ENCODE measurements at places on chromosomes 6 and 20. TPM values are rescaled to one million over a fixed set of nuclear protein-coding genes. Genes with fewer than 3 reads are reported as not detected.
A peak's percentile ranks its signal among the peaks of the same experiment; 100 is the strongest.

The PRL gene
- total RNA-seq: not detected

The SIM1 gene
- total RNA-seq: not detected

DNA sequence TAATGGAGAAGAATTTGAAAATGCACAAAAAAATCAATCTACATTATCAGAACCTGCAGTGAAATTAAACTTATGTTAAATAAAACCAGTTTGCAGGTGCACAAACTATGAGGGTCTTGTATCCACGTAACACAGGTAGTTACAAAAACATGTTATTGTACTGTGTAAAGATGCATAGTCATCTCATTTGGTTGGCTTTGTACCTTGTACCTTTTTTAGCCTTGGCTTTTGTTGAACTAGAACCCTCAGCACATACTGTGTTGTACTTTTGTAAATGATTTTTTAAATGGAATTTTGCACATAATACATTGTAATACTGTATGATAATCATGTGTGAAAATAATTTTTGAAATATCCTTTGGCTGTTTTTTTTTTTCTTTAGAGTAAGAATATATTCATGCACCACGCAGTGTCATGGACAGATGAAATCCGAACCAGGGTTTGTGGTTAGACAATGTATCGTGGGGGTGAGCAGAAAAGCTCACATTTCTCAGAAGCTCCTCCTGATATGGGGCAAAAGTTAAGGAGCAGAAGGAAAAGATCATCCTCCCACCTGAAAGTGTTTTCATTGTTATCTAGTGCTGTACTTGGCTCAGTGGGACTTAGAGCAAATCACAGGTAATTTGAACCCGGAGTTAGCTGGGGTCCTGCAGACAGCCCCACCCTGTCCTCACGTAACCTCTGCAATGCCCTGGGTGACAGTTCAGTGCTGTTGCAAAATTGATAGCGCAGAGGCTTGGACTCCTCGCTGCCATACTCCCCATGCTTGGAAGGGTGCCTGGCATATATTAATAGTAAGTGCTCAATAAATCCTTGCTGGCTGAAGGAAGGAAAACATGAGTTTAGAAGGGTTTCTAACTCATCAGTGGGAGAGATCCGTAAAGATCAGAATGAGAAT, 14.8 kb upstream of the NAA20 start:
- DNase-seq: no peak

The VNN1 gene
- total RNA-seq: 1.1 TPM

- no peak for DNase-seq
Observed at GRCh38 chr6:163381118-163381756, 33.3 kb upstream of the QKI start.

The DUSP15 gene
- total RNA-seq: 5.1 TPM

- no peak for DNase-seq
Observed at GRCh38 chr6:147075381-147075780, 128.8 kb upstream of the STXBP5 start.

- DNase-seq: no peak
Observed at GRCh38 chr6:38168699-38169098, 349.2 kb downstream of the ZFAND3 start.

GRCh38 chr6:35722121-35722761, 14.6 kb upstream of the ARMC12 start:
- DNase-seq: peak; percentile 71

The DBNDD2 gene
- total RNA-seq: 362 TPM

- no peak for DNase-seq
Observed at GRCh38 chr6:149907317-149907716, 9.4 kb upstream of the RAET1E start.

DNA sequence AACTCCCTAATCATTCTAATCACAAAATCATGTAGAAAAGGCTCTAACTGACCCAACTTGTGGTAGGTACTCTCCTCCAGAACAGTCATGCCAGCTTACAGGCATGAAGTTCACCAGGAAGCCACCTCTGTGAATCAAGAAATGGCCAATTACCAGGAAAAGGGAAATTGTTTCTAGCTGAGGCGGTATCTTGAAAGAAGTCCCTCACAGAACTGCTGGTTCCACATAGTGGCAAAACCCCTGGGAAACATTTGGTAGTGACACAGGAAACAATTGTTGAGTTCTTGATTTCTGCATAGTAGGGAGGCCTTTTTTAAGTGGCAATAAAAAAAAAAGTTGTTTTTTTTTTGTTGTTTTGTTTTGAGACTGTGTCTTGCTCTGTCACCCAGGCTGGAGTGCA, 3.4 kb upstream of the ZHX3 start:
- no peak for DNase-seq

The TULP1 gene
- not detected for total RNA-seq

DNA sequence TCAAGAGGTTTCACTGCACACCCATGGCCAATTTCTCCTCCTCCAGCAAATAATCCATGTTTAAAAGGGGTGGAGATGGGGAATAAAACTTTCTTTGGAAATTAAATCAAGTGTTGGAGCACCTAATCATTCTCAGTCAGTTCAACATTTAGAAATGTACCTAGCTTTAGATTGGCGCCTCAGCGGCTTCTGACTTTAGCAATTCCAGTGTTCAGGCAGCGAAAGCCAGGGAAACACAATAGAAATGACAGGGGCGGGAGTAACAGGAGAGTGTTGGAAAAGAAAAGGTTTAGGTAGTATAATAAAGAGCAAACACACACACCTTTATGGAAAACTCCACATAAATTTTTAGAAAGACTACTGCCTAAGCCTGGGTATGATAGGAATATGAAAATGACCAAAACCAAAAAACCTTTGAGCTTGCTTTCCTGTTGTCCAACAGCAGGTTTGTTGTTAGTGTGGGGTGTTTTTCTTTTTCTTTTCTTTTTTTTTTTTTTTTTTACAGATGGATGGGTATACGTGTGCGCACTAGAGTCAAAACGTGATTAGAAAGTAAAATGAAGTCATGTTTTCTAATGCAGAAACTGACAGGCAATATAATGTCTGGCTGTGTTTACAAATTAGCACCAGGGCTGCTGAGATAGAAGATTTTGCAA, 7.7 kb downstream of the TFAP2A start:
- DNase-seq: no peak

The ACSS1 gene
- 159 TPM for total RNA-seq

DNA sequence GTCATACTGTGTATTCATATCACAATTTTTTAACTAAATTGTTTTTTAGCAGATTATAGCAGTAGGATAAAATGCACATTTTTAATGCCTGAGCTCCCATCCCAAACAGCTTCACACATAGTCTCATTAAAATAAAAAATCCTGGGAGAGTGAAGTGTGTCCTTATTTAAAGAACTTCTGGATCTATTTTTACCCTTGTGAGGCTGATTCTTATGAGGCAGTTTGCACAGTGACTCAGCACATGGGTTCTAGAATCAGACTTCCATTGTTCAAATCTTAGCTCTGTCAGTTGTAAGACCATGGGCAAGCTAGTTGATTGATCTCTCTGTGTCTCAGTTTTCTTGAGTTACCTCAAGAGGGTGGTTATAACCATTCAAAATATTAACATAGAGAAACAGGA, 72.3 kb downstream of the MACROD2 start:
- DNase-seq: no peak

The ASCC3 gene
- 16.7 TPM for total RNA-seq

The SLC32A1 gene
- not detected for total RNA-seq

DNA sequence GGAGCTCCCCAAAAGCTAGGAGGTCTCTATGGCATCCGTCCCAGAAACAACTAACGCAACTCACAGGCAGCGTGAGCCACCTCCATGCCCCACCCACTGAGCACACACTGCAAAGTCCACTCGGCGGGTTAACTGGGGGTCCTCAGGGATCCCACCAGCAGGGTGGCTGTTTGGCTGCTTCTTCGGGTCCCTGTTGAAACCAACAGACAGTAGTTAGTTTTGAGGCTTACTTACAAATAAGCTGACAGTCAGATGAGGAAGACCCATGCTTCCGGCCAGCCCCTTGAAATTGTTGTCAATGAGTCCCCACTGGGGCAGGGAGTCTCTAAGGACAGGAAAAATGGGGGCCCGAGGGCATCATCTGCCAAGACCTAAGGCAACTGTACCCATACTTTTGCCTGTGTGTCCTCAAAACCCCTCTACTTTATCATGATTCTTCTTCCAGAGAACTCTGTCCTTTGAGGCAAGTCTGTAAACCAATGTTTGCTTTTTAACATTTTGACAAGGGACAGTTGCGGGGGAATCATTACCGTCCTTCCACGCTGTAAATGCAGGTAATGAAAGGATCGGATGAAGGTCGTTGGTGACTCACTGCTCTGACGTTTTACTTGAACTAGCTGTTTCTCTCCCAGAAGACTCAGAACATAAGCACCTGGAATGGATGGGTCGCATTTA, 2.2 kb upstream of the PCK1 start:
- no peak for DNase-seq

- DNase-seq: no peak
Observed at GRCh38 chr6:128242765-128243403, 277.5 kb downstream of the PTPRK start.

The EPPIN gene
- not detected for total RNA-seq

The OR12D3 gene
- not detected for total RNA-seq

The NOX3 gene
- total RNA-seq: not detected

- no peak for DNase-seq
Observed at GRCh38 chr6:169450097-169450496, 196.5 kb upstream of the THBS2 start.

DNA sequence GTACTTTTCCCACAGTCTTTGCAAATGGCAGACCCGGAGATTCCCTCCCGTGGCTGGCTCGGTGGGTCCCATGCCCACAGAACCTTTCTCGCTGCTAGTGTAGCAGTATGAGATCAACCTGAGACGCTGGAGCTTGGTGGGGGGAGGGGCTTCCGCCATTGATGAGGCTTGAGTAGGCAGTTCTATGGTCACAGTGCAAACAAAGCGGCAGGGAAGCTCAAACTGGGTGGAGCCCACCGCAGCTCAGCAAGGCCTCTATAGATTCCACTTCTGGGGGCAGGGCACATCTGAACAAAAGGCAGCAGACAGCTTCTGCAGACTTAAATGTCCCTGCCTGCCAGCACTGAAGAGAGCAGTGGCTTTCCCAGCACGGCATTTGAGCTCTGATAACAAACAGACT, 186.0 kb upstream of the KCNK16 start:
- no peak for DNase-seq

The BPIFA3 gene
- not detected for total RNA-seq

GRCh38 chr20:9534025-9534424, 19.6 kb downstream of the LAMP5 start:
- no peak for DNase-seq

The RSPH9 gene
- 0.08 TPM for total RNA-seq

DNA sequence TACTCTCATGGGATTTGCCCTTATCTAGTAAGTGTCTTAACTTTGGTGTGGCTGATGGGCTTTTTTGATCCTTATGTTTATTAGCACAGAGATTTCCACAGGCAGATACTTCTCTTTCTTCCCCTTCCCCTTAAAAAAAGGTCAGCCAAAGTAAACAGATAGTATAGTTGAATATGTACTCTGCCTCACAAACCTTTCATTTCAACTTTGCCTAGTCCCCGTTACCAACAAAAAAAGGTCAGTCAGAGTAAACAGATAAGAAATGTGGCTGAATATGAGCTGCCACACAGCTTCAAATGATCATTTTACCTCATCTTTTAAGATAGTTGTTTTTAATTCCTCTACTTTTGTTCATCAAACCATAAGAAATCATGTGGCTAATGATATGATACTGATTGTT, 34.1 kb upstream of the SLC35D3 start:
- DNase-seq: no peak

The SRMS gene
- total RNA-seq: not detected

GRCh38 chr6:43129434-43130194, 41.5 kb upstream of the SRF start:
- DNase-seq: no peak

DNA sequence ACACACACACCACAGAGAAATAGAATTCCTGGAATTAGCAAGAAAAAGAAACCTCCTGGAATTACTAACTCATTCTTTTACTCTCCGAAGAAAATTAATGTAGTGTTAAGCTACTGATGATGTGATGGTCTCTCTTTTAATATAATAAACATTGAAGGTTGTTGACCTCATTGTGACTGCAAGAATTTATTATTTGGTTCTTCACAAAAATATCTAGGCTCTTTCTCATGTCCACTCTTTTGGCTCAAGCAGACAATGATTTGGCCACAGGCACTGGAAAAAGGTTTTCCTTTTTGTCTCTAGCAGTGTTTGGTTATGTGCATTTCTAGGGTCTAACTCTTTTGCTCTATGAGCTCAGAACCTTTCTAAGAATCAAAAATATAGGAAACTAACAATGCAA, 811.9 kb downstream of the TENT5A start:
- no peak for DNase-seq

The GATA5 gene
- total RNA-seq: 0.69 TPM

DNA sequence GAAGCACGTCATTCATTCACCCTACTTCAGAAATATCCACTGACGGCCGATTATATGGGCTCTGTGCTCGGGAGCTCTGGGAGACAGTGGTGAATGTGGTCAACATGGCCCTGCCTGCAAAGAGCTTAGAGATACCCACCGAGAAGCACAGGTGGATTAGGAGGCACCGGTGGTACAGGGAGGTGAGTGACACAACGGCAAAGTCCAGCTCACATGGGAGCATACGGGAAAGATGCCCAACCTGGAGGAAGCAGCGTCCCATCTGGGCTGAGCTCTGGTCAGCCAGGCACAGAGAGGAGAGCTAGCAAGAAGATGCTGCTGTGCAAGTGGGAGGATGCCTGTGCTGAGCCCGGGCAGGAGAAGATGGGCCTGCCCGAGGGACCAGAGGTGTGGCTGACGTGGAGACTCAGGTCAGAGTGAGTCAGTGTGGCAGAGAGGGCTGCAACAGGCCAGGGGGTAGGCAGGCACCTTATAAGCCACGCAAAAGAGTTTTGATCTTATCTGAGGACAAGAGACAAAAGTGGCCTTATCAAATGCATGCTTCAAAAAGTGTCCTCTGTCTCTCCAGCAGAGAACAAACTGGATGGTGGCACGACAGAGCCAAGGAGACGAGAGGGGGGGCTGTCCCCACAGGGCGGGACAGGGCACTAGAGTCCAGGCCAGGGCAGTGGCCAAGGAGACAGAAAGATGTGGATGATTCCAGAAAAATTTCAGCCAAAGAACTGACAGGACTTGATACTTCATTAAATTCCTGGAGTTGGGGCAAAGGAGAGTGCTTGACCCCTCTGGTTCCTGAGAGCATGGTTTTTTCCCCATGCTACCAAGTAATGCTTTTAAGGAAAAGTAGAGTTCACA, 214.6 kb upstream of the SNX9 start:
- no peak for DNase-seq

GRCh38 chr20:50625986-50626677, 65.2 kb downstream of the RIPOR3 start:
- peak; percentile 70 for DNase-seq

Data from left ventricle myocardium inferior (tissue), 1 donor.